ENCODE measurements at places on chromosomes 1 and 21.

- no peak for DNase-seq
Measured at GRCh38 chr1:223540485-223541106, 124.9 kb downstream of the CAPN8 start.

GRCh38 chr1:192476802-192477298 lies 98.7 kb upstream of the RGS1 start:
- no peak for DNase-seq

DNA sequence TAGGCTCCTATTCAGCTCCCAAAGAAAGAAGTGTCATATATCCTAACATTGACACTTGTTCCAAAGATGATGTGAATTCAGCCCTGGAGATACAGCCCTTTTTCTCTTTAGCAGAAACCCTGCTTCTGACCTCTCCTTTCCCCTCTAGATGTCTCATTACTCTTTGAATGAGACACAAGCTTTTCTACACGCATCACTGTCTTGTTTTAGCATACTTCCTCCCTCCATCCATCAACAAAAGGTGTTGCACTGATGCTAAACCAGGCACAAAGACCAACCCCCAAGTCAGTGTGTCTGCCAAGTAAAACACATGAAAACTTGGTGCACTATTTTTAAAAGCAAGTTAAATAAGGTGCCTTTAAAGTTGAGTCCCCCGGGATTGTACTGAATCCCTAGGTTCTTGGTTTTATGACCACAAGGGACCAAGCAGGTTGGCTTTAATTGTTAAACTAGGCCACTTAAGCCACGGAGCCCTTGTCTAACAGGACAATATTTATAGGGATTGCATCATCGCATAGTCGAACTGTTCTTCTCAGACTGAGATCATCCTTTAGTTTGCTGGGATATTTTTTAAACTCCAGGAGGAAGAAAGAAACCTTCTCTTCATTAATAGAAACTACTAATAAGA lies 101.0 kb upstream of the GUCA2B start:
- DNase-seq, result no peak

GRCh38 chr1:46643368-46643775 lies 24.8 kb downstream of the ATPAF1 start:
- DNase-seq, result no peak

- no peak for DNase-seq
Measured at GRCh38 chr1:119316870-119317416, 51.6 kb upstream of the HAO2 start.

DNA sequence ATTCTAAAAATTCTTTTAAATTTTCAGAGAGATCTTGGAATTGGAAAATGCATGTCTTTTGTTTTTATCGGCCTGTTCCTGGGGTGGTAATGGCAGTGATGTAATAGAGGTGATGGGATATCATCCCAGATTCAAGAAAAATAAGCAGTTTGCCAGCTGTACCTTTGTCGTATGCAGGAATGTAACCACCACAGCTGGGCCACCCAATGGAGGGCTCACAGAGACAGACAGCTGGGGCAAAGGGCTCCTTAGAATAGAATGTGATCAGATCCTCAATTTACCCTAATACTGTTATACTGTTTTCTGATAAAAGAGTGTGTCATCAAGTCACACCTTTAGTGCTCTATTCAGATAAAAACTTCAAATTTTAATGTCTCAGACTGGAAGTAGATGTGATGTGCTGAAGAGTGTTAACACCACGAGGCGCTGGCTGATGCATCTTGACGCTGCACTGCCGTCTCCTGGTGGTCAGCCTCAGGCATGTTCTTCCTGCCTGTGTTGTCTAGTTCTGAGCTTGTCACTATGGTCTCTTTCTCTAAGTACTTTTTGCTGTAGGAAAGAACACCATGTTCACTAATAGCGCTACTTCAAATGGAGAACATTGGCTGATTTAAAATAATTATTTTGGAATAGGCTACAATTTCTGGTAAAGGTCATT lies 78.8 kb downstream of the C1orf21 start:
- no peak for DNase-seq

DNA sequence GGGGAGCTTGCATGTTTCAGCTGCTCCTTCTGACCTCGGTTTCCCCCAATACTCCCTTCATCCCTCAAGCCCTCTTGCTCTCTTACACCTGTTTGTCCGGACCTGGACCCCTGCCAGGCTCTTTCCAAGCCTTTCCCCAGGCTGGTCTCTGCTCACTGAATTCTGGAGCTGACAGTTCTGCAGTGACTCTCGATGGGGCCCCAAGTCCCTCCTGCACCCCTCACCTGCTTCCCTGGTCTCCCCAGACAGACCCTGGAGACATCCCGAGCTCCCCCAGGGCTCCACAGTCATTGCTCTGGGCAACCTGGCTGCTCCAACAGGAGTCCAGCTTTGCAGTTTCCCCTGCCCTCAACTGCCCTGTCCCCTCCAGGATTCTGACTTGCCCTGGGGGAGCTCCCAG lies 198.6 kb downstream of the GRIK3 start:
- DNase-seq, result no peak

DNA sequence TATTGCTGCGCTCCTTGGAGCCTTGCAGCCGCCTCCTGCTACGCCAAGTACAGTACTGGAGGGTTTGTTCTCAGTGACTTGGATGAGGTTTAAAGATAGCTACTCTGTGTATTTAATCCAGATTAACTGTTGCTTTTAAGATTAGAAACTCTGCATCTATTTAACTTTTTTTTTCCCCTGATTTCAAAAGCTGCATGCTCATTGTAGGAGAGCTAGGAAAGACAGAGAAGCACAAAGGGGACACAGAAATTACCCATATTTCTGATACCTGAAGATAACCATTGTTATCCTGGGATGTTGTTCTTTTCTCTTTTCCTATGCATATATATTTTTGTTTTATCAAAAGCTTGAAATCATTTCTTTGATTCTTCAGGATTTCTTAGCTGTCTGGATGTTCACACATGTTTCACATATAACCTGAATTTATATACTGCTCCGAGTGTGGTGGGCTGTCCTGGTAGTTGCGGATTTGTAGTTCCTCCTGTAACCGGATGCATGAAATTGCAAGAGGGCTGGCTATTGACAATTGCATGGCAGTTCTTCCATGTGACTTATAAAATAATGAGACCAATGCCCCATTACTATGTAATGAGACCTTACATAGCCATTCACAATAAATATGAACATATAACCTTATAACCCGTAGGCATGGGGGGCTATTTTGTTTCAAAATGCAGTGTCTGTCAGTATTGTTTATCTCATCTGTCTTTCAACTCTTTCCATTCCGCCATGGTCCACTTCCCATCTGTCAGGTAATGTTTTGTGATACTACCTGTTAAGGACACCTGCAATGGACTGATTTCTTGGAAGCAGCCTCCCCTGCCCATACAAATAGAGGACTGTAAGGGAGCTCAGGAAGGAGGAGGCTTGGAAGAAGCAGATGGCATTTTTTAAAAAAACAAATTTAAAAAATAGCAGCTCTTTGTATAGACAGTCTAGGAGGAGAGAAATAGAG lies 1.4 kb downstream of the RAVER2 start:
- DNase-seq, result no peak

GRCh38 chr1:71448444-71448843 lies 367.6 kb upstream of the ZRANB2 start:
- no peak for DNase-seq

DNA sequence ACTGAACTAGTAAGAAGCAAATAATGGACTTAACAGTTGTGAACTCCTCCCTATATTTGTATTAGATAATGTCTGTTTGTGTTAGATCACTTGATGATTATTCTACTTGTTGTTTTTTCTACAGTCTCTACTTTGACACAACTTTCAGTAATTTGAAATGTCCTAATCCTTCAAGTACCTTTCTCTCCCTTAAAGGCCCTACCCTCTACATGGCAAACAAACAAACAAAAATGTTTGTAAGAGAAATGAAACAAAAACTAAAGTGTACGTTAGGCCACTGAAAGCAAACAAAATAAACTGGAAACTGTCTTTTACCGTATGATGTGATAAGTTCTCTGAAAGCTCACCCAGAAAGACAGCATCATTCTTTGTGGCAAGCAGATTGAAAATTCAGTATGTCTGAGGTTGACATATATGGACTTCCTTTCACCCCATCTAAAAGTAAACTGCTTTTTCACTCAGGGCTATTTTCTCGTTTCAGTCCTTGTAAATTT lies 255.9 kb upstream of the SNX7 start:
- DNase-seq, result no peak

DNA sequence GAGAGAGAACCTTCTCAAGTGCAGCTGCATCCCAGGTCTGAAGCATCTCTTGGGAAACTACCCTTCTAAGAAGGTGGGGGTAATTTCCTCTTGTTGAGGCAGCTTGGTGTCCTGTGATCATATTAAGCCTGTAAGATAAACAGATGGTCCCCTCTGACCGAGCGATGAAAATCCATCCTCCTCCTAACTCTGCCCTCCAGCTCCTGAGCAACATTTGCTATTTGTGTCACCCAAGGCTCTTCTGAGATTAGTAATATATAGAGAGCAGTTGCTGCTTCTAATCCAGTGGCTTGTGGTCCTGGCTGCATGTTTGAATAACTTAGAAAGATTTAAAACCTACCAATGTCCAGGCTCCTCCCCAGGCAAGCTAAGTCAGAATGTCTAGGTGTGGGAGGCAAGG lies 123.7 kb downstream of the DISC1 start:
- no peak for DNase-seq

DNA sequence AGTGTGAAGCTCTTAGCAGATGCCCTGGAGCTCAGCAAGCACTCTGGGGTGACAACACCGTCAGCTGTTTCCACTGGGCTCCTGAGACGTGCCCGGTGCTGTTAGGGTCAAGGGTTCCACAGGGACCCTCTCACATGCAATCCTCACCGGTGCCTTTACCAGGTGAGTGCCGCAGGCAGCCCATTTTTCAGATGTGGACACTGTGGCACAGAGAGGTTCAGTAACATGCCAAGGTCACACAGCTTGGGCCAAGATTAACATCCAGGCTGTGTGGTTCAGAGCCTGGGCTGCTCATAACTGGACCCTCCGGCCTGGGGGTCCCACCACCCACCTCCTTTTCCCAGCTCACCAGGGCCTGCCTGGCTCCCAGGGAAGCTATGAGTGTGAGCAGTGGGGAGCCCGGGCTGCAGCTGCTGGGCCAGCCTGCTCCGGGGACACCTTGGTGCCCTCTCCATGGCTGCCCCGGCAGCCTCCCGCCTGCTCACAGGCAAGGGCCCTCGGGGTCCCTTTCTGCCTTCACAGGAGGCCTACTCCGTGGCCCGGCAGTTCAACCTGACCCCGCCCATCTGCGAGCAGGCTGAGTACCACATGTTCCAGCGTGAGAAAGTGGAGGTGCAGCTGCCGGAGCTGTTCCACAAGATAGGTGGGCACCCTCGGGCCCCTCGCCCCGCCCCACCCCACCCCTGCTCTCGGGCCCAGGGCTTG lies 49.3 kb downstream of the KCNAB2 start:
- no peak for DNase-seq

- DNase-seq, result no peak
Measured at GRCh38 chr1:198283222-198283621, 126.4 kb downstream of the NEK7 start.

DNA sequence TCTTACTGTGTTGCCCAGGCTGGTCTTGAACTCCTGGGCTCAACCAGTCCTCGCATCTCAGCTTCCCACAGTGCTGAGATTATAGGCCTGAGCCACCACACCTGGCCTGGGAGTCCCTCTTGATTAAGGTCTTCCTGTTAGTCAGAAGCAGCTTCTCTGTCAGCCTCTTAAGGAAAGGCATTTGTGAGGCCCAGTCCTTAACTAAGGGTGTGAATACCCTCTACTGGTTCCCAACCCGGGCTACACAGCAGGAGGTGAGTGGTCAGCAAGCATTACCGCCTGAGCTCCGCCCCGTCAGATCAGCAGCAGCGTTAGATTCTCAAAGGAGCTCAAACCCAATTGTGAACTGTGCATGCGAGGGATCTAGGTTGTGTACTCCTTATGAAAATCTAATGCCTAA lies 117.2 kb downstream of the DYRK1A start:
- no peak for DNase-seq

GRCh38 chr1:38800720-38801671 lies 58.6 kb downstream of the RRAGC start:
- DNase-seq, result no peak

DNA sequence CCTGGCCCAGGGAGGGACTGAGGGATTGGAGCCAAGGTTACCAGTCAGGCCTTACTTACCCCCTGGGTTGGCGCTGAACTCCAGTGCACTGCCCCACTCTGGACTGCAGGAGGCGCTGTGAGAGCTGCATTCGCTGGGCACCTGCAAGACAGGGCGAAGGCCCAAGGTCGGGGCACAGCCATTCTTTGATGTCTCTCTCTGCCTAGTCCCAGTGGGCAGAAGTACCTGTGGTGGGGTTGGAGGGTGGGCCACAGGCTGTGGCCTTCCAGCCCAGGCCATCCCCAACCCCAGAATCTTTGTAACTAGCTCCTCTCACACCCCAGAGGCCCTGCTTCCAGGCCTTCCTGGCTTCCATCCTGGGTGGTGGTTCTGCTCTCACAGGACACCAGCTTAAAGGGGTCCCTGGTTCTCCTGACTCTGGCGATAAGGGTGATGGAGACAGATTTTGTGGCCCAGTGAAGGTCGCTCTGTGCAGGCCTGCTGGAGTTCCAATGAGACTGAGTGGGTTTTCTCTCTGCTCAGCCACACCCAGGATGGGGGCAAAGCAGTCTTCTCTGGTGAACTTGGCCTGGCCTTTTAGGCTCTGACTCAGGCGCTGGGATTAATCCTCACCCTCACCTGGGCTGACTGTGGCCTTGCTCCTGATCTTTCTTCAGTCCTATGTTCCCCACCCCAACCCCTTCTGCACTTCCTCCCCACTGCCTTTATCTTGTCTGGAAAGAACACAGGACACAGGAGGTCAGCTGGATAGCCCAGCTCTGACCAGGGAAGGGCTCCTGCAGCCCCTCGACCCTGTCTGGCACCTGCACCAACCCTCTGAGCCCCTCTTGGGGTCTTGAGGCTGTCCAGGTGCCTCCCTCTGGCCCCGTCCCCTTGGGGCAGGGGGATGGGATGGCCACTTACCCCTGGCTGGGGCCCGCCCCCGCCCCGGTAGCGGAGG lies 954 bp downstream of the MYOG start:
- no peak for DNase-seq

DNA sequence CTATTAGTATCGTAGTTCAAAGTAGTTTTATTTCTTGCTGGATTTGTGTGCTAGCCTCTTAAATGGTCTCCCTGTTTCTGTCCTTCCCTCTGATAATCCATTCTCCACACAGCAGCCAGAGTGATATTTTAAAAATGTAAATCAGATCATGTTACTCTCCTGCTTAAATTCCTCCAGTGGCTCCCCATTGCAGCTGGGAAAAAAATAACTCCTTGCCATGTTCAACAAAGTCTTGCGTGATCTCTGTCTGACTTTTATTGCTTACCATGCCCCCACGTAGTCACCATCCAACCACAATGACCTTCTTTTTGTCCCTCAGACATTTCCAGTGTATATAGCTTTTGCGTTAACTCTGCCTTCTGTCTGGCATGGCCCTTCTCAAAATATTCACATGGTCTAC lies 178.8 kb downstream of the FGGY start:
- no peak for DNase-seq

GRCh38 chr1:37070126-37070525 lies 35.8 kb upstream of the GRIK3 start:
- no peak for DNase-seq
